ENCODE measurements at places on chromosomes 1 and 21.

GRCh38 chr1:91098299-91098906 lies 76.6 kb upstream of the ZNF644 start:
- DNase-seq = no peak

- no peak for DNase-seq
Observed at GRCh38 chr1:224450561-224451350, 16.2 kb upstream of the WDR26 start.

DNA sequence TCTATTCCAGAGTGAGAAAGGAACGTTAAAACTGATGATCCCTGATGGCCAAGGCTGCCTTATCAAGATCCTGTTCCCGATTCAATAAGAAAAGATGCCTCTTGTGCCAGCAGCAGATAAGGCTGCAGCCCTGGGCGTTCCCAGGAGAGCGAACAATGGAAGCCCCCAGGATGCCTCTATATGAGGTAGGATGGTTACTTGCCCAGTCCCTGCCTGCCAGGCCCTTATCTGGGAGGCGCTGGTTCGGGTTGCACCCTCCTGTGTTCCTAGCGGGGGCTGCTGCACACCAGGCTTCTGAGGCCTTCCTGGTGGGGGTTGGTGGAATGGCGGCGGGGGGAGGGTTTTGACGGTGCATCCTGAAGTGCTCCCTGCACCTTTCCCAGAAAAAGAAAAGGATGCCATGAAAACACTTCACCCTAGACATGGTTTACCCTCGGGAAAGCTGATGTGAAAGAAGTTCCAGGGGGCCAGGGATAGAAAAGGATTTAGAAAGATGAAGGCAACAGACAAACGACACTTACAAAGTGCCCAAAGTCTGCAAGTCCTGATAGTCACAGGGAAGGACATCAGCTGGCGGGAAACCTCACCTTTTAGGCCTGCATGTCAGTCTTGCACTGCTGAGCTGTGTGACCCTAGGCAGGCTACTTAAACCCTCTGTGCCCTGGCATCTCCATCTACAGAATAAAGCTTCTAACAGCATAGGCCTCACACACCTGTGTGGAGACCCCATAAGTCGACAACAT lies 100.3 kb downstream of the KCNJ15 start:
- no peak for DNase-seq

- no peak for DNase-seq
Observed at GRCh38 chr1:10682449-10683309, 113.8 kb downstream of the CASZ1 start.

- DNase-seq = no peak
Observed at GRCh38 chr21:31682620-31683019, 23.1 kb downstream of the SOD1 start.

DNA sequence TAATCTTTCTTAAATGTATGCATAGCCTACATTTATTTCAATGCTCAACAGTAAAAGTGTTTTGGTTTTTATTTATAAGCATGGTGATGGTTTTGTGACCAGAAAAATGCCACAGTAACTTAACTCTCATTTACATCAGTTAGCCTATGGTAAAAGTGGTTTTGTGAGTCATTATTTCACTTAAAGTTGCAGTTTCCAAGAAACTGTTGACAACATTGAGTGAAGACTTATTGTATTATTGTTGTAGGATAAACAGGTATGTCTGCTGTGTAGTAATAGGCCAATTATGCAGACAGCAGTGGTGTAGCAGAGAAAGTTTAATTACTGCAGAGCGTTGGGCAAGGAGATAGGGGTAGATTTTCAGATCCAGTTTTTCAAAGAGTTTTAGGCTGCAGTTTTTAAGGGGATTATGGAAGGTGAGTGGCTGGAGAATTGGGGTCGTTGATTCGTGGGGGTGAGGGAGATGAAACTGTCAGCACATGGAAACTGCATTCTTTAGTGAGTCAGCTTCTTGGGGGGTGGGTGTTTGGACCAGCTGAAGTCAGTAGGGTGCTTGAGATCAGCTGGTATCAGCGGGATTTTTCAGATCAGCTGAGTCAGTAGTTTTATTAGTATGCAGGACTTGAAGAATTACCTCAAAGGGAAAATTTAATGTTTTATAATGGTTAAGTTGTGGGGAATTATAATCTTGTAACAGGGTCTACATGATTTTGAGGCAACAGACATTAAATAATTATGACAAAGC lies 168.7 kb upstream of the FMN2 start:
- no peak for DNase-seq

- no peak for DNase-seq
Observed at GRCh38 chr1:60034999-60035398, 38.6 kb downstream of the C1orf87 start.

DNA sequence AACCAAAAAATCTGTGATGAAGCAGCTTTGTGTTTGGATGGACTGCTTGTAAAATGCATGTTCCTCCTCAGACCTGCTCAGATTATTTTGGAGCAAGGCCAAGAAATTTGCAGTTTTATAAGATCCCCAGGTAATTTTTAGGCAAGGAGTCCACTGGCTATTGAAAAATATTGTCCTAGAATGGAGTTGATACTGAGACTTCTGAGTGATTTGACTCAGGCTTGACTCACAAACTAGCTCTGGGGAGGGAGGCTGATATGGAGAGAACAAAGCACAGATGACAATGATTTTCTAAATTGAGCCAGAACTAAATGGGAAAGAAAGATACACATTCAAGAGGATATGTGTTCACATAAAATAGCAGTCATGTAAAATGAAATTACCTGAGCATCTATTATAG lies 36.7 kb downstream of the AGL start:
- no peak for DNase-seq

DNA sequence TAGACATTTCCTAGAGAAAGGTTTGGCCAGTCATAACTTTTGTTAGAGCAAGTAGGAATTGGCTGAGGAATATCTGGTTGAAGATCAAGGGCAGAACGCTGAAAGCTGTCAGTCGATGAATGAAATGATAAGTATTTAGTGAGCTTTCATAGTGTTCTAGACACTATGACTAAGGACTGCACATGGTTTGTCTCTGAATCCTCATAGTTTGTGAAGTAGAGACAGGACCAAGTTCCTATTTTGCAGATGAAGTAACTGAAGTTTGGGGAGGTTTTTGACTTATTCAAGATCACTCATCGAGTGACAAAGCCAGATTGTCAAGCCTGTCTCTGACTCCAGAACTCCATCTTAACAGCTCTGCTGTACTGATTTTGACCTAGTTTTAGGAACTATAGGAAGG lies 4.7 kb downstream of the ELOA start:
- no peak for DNase-seq

GRCh38 chr1:30196872-30197638 lies 526.3 kb downstream of the MATN1 start:
- DNase-seq = no peak

DNA sequence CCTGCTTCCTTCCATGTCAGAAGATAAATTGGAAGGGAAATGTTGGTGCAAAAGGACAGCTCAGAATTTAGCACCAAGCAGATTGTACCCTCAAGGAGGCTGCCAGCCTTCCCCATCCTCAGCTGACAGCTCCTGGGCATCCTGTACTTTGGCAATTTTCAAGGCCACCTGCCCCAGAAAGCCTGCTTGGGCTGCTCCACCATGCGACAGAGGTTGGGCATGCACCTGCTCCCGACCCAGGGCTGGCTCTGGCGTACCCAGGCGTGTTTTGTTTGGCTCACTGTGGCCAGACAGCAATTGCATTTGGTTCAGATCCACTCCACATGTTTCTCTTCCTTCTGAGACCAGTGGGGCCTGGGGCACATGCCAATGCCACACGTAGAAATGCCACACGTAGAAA lies 547.8 kb downstream of the NPHP4 start:
- no peak for DNase-seq

- DNase-seq = no peak
Observed at GRCh38 chr21:44475266-44475845, 20.0 kb downstream of the LRRC3 start.

- DNase-seq = no peak
Observed at GRCh38 chr1:209417761-209418160, 165.8 kb upstream of the CAMK1G start.

GRCh38 chr1:40014812-40015594 lies 25.5 kb upstream of the CAP1 start:
- DNase-seq = no peak

DNA sequence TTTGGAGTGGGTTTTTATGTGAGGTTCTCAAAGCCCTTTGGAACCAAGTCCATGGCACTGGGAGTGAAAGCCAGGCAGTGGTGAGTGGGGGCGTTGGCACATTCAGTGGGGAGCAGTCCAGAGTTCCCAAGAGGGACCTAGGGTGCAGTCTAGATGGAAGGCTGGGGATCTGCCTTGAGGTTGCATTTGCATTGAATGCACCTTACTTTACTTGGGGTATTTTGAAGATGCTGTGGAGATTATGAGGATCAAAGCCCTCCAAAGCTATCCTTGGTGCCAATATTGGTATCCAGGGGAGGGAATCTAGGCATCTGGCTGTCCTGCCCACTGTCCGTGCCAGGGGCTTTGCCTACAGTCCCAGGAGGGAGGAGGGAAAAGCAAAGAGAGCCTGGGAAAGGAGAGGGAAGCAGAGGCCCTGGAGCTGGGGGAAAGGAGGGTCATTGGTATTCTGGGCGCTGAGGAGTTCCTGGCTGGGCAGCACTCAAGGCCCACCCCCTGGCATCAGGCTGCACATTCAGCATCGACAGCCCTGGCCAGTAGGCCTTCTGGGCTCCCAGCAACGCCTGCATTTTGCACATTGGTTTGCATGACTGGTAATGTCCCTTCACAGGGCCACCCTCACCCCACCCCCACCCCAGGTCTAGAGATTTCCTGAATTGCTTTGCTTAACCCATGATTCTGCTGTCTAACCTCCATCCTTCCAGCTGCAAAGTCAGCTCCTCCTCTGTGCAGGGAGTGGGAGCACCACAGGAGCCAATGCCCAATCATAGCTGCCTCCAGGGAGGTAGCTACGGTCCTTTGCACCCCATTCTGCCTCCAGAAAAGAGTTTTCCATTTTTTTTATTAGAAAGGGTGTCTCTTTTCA lies 843 bp upstream of the BCAN start:
- no peak for DNase-seq

GRCh38 chr1:195071461-195071860 lies 1536.8 kb downstream of the KCNT2 start:
- no peak for DNase-seq

DNA sequence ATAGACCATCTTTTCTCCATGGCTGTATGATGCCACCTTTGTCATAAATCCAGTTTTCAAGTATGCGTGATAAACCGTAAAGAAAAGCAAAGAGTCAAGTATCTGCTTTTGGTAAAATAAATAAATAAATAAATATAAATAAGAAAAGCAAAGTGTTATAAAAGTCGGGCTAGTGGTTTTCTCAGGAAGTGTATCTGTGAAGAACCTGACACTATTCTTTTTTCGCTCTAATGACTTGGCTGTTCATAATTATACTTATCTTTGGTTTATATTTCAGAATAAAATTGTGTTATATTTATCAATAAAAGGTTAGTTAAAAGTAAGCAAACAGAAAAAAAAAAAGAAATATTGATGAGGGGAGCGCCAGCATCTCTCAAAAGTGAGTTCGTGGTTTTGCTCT lies 594 bp upstream of the EXO5 start:
- no peak for DNase-seq

- DNase-seq = no peak
Observed at GRCh38 chr1:21319447-21320407, 29.5 kb upstream of the ECE1 start.
